Psoas muscle (tissue), 8 donors: ENCODE measurements at places on chromosomes 7 and 10. TPM values are rescaled to one million over a fixed set of nuclear protein-coding genes. Genes with fewer than 3 reads are reported as not detected.

Gene HOXA2
- total RNA-seq, result 1.1 TPM

- no peak for DNase-seq
- H3K4me3 ChIP-seq, result no peak overlapping the region
- H3K4me1 ChIP-seq, result peaks cover 16% of the 10 kb centered on the region
- no peaks in the 10 kb centered on the region for H3K27me3 ChIP-seq
- H3K27ac ChIP-seq, result peak overlapping the region; percentile 43
Measured at GRCh38 chr7:43658718-43659548, 70.4 kb downstream of the COA1 start.

GRCh38 chr10:24133835-24134234 is 75.1 kb upstream of the KIAA1217 start:
- no peak overlapping the region for H3K4me3 ChIP-seq
- no peaks in the 10 kb centered on the region for H3K27me3 ChIP-seq
- peaks cover 4% of the 10 kb centered on the region for H3K4me1 ChIP-seq
- DNase-seq, result no peak

DNA sequence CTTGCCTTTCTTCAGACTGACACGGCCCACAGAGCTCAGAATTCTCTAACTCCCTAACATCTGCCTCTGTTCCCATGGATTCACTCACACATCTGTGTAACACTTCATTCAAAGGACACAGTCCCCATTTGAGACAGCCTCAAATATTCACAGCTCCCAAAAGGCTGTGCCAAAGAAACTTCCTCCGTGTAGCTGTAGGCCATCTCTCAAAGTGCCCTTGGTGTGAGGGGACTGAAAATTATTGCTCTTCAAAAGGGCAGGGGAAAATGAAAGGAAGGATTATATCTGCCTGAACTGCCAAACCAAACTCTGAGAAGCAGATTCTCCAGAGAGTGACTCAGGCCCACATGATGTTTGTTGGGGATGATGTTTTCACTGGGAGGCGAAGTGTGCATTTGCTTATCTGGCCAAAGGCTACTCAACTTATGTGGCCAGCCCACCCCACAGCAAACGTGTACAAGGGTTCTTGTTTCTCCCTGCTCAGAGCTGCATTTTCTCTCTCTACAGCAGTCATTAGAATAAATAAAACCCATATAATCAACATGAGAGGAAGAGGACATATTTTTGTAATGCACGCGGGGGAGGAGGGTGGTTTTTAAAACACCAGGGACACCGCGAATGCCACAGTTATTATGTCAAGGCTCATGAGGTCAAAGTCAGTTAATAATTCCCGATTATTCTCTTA is 302.4 kb upstream of the NFE2L3 start:
- H3K27ac ChIP-seq, result peak overlapping the region; percentile 85
- H3K4me1 ChIP-seq, result peaks cover 77% of the 10 kb centered on the region
- DNase-seq, result no peak
- H3K4me3 ChIP-seq, result peak overlapping the region; percentile 23
- no peaks in the 10 kb centered on the region for H3K27me3 ChIP-seq

DNA sequence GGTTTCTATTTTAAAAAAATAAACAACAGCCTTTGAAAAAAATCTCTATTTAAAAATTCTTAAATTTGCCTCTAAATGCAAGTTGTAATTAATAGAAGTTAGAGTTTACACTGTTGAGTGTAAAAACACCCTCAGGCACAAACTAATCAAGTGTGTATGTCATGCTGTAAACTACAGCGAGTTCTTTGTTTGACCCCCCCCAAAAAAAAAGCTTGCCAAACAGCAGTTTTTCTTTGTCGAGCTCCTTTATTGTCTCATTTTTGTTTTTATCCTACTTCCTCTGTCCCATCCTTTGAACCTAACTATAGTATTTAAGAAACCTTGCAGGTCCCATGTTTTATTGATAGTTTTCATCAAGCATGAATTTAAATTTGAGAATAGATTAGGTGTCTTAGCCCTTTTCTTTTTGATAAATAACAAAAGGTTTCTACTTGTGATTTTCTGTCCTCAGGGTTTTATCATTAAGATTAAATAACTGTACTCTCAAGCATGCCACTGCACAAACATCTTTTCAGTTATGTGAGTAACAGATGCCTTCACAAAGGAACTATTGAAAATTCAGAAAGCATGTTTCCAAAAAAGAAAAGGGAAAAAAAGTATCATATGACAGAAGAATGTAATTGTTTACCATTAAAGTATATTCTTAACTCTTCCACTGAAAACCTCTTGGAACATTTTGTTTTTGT is 176.0 kb downstream of the ARID5B start:
- no peak overlapping the region for H3K4me3 ChIP-seq
- no peaks in the 10 kb centered on the region for H3K27me3 ChIP-seq
- H3K36me3 ChIP-seq, result peaks cover 51% of the 10 kb centered on the region
- DNase-seq, result no peak
- H3K27ac ChIP-seq, result peak overlapping the region; percentile 73
- peaks cover 98% of the 10 kb centered on the region for H3K4me1 ChIP-seq

DNA sequence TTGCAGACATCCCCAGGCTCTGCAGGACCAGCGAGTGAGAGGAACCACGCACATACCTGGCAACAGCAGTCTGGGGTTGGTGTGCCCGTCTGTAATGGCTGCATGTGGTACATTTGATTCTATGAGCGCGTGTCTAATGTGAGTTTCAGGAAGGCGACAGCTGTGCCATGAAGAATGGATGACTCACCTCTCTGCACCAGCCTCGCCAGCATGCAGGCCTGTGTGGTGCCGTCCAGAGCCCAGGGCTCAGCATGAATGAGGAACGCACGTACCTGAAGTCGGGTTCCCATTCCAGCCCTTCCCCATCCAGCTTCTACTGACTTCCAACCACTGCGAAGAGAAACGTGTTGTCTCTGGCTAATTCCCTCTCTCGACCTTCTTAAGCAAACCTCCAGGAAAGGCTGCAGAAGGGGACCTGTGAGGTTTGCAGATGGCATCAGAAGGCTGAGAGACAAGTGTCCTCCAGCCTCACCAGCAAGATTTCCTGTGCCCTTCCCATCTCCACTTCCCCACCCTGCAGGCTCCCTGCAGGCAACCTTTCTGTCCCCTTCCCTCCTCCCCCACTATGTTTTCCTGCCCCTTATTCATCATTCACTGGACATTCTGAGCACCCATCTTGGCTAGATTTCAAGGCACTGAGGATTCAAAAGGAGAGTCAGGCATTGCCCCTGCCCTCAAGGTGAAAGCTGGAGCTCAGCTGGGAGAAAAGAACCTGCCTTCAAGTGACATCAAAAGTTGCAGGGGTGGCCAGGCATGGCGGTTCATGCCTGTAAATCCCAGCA is 54.3 kb downstream of the ASB13 start:
- peak; percentile 47 for DNase-seq
- no peak overlapping the region for H3K4me3 ChIP-seq
- H3K36me3 ChIP-seq, result no peaks in the 10 kb centered on the region
- H3K4me1 ChIP-seq, result peaks cover 24% of the 10 kb centered on the region
- no peaks in the 10 kb centered on the region for H3K27me3 ChIP-seq

Gene DKK1
- total RNA-seq, result not detected

Gene RADIL
- total RNA-seq, result 2.6 TPM

DNA sequence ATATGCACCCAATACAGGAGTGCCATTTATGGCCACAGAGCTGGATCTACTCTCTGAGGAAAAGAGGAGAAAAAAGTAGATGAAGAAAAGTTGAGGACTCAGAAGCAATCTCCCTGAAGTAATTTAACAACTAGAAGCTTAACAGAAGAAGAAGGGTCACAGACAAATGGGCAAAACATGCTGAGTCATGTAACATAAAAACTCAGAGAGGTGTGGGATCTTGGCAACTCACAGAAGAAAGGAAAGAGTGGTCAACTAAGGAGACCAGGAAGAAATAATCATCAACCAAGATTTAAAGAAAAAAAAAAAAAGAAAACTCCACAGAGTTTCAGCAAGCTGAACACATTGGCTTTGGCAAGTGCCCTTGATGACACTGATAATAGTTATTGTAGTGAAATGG is 51.8 kb upstream of the BET1 start:
- no peak for DNase-seq
- no peaks in the 10 kb centered on the region for H3K36me3 ChIP-seq
- no peaks in the 10 kb centered on the region for H3K4me1 ChIP-seq
- H3K27ac ChIP-seq, result no peak overlapping the region
- H3K4me3 ChIP-seq, result no peak overlapping the region
- H3K27me3 ChIP-seq, result peaks cover 1% of the 10 kb centered on the region

DNA sequence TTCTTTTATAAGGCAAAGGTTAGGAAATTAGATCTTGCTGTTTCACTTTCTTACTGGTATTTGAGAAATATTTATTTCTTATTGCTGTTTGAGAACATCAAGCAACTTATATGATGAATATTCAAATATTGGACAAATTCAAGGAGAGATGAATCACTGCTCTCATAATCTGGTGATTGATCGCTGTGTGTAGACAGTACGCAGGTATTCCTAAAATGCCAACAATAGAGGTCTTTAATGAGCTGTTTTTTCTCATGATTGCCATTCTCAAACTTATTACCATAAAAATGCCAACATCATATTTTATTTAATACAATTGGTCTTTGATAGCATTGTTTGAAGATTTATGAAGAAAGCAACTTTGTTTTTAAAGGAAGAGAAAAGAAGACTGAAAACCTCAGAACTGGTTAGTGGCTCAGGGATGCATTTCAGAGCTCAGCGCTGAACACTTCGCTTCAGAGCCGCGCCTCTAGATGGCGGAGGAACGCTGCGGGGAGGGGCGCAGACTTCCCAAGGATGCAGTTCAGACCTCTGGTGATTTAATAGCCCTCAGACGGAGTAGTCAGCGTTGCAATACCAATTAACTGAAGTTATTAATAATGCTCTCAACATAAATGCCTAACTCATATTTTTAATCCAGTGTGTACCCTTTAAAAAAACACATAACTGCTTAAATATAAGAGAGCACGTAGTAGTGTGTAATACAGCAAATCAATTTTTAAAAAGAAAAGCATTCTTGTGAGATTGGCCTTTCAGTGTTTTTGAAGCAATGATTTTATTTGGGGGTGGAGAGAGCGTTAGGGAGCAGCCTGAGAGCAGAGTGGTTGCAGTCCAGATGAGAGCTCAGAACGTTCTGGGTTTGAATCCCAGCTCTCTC is 38.5 kb upstream of the STEAP4 start:
- no peaks in the 10 kb centered on the region for H3K27me3 ChIP-seq
- no peaks in the 10 kb centered on the region for H3K36me3 ChIP-seq
- H3K4me1 ChIP-seq, result no peaks in the 10 kb centered on the region
- peak; percentile 37 for DNase-seq

DNA sequence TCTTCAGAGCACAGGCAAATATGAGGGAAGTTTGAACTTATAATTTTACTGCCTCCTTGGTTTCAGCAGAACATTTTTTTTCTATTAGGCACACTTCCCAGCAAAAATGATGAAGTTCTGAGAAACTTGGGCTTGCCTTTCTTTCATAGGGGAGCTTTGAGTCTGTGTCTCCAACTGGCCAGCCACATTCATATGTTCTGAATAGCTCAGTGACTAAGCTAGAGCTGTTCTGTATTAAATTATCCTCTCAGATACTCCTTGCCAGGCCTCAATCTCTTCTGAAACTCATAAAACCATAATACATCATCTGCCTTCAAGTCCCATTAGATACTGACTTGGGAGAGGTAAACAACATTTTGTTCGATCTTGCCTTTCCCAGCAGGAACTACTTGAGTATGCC is 476.5 kb downstream of the GPAM start:
- H3K27ac ChIP-seq, result no peak overlapping the region
- no peak overlapping the region for H3K4me3 ChIP-seq
- no peaks in the 10 kb centered on the region for H3K27me3 ChIP-seq
- H3K36me3 ChIP-seq, result no peaks in the 10 kb centered on the region
